Cerebellum (tissue), 4 donors: ENCODE measurements at places on chromosomes 2 and 18.

- no peak for DNase-seq
These were observed 36.0 kb downstream of the SLC66A2 start for GRCh38 chr18:79915161-79916127.

- no peak for DNase-seq
These were observed 437.2 kb upstream of the HS6ST1 start for GRCh38 chr2:128755695-128756364.

GRCh38 chr2:187497858-187498463 is 49.9 kb upstream of the CALCRL start:
- no peak for DNase-seq

DNA sequence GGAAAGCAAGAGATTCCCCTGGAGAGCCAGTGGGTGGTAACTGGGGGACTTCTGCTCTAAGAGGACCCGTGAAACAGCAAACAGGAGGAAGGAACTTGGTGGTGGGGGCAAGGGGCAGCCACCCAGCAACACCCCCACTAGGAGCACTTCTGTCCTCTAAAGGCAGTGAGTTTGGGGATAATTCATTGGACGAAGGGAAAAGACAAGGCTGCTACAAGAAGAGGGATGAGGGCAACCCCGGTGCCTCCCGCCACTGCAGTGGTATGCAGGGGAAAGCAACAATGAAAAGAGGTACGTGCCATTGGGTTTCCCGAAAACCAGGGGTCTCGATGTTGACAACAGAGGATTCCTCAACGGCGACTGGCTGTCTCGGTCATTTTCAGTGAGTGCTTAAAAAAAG is 9.1 kb downstream of the RPL31 start:
- DNase-seq = no peak

DNA sequence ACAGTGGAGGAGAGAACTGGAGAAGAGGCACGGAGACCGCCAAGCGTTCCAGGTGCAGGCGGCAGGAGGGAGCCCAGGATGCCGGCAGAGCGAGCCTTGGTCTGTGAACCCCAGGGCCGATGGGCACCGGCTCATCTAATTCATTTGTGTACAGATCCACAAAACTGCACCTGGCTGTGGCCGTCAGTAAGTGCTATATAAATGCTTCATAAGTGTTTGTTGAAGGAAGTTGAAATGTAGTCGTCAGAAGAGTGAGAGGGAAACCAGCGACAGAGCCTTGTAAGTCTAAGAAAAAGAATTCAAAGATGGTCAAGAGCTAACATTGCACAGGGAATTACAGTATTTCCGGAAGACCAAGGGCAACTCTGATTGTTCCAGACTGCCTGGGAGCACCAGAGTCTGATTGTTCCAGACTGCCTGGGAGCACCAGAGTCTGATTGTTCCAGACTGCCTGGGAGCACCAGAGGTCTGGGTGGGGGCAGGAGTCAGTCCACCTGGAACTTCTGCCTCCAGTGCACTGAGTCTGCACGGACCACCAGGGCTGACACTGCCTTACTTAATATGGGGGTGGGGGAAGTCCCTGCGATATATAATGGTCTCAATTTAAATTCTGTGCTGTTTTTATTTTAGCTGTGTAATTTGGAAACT is 112.3 kb downstream of the BCL2 start:
- DNase-seq = no peak

DNA sequence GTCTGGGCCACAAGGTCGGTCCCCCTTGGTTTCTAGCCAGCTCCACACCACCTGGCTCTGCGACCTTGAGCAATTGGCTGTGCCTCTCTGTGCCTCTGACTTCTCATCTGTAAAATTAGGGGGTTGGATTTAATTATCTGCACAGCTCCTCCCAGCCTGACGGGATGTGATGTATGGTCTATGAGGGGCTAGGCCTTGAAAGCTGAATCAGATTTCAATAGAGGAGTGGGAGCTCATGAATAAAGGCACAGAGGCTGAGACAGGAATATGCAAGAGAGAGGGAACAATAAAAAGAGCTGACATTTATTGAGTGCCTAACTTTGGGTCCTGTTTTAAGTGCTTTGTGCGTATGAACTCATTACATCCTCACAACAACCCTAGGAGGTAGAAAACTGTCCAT is 104.7 kb downstream of the ALK start:
- DNase-seq = no peak

- DNase-seq = peak; percentile 86
These were observed 48.0 kb upstream of the HNRNPA3 start for GRCh38 chr2:177164584-177165052.

DNA sequence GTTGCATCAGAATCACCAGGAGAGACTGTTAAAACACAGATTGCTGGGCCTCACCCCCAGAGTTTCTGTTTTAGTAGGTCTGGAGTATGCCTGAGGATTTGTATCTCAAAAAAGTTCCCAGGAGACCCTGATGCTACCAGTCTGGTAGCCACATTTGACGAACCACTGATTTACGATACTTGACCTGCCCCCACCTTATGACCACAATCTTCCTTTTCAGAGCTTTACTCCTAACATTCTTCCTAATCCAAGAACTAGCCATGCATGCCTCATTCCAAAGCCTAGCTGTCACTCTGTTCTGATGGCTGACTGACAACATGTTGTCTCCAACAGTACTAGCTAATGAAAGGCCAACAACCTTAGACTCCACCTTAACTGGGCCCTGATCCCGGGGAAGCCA is 191.4 kb downstream of the MBD2 start:
- no peak for DNase-seq

GRCh38 chr2:136134126-136134525 is 16.2 kb upstream of the CXCR4 start:
- no peak for DNase-seq

GRCh38 chr2:120360307-120360855 is 14.4 kb downstream of the INHBB start:
- no peak for DNase-seq

DNA sequence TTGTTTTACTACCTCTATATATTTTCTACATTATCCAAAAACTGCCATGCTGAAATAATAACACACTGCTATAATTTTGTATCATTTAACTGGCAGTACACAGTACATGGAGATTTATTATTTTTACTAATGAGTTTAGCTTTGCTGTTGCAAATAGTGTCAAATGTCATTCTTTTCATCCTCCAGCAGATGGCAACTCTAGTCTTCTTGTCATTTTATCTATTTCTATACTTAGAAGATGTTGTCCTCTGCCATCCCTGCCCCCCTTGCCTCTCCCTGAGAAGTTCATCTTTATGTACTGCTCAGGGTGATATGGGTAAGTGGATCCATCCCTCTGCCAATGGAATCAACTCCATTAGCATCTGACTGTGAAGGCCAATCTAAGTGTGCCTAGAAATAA is 21.7 kb upstream of the LRRTM1 start:
- peak; percentile 18 for DNase-seq

DNA sequence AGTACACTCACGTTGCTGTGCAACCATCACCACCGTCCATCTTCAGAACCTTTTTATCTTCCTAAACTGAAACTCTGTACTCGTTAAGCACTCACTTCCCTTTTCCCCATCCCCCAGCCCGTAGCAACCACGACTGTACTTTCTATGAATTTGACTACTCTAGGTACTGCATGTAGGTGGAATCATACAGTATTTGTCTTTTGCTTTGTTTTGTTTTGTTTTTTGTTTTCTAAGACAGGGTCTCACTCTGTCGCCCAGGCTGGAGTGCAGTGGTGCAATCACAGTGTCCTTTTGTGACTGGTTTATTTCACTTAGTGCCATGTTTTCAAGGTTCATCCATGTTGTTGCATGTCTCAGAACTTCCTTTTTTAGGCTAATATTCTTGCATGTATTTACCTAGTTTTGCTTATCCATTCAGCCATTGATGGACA is 7.0 kb upstream of the TYMS start:
- no peak for DNase-seq

DNA sequence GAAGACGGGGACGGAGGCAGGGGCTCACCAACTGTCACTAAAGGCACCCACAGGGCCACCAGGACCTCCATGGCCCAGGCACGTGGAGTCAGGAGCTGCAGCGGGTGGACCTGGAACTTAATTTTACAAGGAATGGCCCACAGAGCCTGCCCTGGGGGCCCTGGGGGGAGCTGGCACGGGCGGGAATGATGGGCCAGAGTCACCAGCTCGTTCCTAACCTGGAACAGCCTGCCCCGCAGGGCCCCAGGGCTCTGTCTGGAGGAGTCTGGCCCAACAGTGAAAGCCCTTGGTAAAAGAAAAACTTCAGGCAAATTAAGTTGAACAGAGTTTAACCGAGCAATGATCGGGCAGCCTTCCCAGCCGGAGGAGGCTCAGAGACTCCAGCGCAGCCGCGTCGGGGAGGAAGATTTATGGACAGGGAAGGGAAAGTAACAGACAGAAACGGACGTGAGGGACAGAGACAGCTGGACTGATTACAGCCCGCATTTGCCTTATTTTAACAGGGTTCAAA is 118.4 kb upstream of the TMEM18 start:
- DNase-seq = no peak

- no peak for DNase-seq
These were observed 21.8 kb downstream of the TRIP12 start for GRCh38 chr2:229900012-229900411.

GRCh38 chr2:105385731-105386540 is 12.9 kb downstream of the FHL2 start:
- no peak for DNase-seq

DNA sequence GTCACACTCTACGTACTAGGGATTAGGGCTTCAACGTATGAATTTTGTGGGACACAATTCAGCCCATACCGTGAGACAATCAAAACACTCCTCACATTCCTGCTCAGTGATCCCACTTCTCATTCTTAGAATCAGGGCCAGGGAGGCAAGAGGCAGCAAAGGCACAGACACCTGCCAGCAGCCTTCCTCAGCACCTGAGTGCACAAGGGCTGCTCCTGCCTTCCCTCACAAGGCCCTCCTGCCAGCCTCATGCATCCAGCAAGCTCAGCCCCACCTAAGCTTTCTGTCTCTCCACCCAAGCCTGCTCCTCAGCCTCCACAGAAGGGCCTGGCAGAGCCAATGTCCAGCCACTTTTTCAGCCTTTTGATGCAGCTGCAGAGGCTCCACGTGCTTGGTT is 141.6 kb downstream of the SP3 start:
- no peak for DNase-seq

DNA sequence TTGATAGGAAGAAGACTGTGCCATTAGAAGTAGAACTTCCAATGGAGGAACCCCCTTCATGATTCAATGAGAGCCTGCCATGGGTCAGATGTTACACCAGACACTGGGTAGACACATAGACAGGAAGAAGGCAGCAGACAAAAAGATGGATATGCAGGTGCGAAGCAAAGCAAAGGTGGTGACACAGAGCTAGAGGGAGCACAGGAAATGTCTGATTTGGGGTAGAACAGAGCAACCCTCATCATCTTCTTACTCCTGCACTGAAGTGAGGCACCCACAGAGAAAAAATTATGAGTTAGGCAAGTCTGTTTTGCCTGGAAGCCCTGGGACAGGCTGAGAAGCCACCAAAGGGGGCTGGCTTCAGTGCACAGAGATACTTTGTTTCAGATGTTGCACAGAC is 240.2 kb downstream of the ANAPC1 start:
- no peak for DNase-seq

DNA sequence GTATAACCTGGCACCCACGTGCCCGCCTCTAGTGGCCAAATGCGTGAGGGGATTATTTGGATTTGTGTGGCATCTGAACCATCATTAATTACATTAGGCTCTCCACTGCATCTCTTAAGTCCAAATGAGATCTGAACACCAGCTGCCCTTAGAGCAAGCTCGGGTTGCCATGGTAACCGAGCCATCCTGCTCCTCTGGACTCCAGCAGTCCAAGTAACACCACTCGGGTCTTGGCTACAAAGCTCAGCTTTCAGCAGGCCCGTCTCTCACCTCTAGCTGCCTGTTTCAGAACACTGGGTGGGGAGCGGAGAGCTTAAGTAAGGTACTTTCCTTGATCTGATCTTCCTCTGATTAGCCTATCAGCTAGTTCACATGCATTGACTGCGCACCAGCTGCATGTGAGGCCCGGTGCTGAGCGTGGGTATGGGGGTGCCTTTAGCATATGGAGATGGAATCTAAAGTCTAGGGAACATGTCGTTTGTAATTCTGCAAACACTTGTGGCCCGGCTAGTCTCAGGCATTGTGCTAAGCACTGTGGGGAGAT is 14.1 kb upstream of the CYS1 start:
- DNase-seq = peak; percentile 47

DNA sequence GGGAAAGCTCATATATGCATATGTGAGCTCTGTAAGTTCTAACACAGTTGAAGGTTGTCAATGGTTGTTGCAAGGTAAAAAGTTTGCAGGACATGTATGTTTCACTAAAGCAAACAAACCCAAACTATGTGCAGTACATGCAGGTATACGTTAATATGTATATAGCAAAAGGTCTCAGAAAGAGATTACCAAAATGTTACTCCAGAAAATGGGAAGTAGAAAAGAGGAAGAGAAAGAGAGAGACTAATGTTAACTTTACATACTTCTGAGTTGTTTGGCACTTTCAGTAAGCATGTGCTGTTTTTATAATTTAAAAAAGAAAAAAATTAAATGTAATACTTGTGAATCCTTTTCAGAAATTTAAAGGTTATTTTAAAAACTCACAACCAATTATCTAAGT is 32.8 kb upstream of the PEX13 start:
- no peak for DNase-seq

DNA sequence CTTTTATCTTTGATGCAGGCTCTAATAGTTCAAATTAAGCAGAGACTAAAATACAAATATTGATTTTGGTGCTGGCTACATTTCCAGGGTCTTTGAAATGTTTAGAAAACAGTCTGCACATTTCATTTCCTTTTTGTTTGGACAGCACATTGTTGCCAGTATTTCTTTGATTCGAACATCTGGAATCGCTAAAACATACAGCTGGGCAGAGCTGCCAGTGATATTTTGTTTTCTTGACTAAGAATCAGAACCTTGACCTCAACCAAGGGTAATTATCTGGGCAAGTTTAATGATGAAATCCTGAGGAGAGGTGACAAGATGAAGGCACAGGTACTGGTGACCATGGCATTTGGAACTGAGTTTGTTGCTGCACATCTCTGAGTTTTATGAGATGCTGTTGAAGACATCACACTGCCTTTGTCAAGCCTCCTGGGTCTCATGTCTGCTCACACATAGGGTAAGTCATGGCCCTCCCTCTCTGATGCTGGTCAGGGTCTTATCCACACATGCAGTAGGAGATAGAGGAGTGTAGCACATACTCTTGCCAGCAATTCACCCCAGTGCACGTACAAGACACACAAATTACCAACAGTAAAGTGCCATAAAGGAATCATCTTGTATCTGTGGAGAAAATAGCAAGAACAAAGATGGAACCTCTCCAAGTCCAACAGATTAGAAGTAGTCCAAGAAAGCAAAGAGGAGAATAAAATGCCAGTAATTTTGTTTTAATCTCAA is 391.9 kb downstream of the RND3 start:
- no peak for DNase-seq

- DNase-seq = peak; percentile 87
These were observed at the start of gene CCDC138 for GRCh38 chr2:108786354-108787215. Gene CCDC138, plus strand, starts transcription at chr2:108786771. Its CDS starts 52 bp downstream, at chr2:108786823.

DNA sequence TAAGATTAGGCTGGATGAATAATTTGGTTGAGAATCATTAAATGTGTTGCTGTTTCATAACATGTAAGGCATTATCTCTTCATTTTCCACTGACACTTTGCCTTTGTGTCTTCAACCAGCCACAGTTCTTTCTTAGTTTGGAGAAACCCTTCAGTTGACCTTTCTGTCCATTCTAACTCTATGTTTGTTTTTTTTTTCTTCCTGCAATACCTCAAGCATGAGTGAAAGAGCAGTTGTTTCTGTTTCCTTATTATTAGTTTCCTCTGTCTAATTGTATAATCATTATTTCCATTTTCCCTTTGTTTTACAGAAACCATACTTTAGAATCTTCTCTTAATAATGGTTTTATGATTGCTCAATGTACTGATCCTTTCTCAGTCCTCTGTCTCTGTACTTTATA is 25.6 kb downstream of the HADHB start:
- no peak for DNase-seq
